Ammon's horn (tissue), 1 donor: ENCODE measurements at places on chromosomes 11 and 22.

- no peak for DNase-seq
These were observed 193.3 kb downstream of the TRPC6 start for GRCh38 chr11:101390539-101390938.

- DNase-seq = no peak
These were observed 34.6 kb downstream of the RNF121 start for GRCh38 chr11:71963468-71963867.

- no peak for DNase-seq
These were observed 2.7 kb upstream of the GNB1L start for GRCh38 chr22:19857382-19857781.

GRCh38 chr22:44459551-44459950 is 38.5 kb downstream of the RTL6 start:
- no peak for DNase-seq
